ENCODE measurements at places on chromosomes 5 and 9.

DNA sequence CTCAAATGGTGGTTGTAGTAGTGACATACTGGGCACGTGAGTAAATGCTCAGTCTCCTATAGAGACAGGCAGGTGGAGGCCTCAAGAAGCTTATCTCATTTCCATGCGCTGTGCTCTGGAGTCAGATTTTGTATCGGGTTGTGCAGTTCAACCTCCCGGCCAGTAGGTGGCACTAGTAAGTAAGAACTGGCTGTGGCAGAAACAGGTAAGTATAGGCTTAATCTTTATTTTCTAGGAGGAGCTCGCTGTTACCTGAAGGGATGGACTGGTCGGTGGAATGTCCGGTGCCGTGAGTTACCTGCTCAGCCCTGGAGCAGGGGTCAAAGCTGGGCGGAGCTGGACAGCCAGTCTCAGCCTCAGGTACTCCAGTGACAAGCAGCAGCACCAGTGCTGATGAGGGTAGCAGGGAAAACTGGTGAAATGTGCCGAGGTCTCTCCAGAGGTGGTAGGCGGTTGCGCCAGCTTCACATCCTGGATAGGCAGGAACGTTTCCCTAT is 880.1 kb upstream of the SEMA6A start:
- peak; percentile 10 for DNase-seq

DNA sequence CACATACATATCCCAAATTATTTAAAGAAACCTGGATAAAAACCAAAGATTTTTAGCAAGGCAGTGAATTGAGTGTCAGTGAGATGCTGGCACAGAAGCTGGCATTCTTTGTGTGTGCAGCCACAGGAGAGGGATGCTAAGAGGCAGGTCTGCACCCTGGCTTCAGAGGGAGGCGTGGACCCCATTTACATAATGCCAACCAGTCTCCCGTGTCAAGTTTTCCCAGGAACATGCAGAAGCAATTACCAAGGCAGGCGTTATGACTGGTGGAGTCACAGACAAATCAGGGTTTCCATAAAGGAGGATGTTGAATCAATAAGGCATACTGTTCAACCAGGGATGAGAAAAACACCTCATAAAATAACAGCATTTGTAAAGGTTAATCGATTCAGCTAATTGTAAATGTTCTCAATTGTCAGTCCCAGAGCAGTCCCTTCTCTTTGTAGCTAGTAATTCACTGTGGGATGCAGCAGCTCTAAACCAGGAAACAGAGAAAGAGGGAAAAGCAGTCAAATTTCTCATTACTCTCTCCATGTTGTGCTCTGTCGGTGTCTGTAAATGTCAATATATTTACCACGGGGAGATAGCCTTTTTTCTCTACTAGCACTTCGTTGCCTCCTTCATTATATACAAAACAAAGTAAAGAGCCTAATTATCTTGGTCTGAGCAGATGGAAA is 452.4 kb upstream of the GRAMD2B start:
- no peak for DNase-seq

DNA sequence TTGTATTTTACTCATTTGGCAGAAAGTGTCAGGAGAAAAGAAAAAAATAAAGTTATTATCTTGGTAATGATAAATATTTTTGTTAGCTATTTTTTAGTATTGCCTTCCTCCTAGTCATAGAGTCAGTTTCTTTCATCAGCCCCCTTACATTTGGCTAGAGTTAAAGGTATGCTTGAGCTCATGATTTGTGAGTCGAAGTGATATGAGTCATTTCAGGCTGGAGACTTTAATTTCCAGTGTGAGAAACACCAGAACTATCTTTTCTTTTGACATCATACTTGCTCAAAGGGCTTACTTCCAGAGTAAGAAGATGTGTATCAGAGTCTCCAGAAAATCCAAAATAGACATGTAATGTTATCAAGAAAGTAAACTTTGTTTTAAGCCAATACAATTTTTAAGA is 746.7 kb upstream of the TYRP1 start:
- no peak for DNase-seq

GRCh38 chr9:74122661-74123060 is 374.5 kb upstream of the RORB start:
- DNase-seq: no peak
